ENCODE measurements at places on chromosomes 6 and 20.

DNA sequence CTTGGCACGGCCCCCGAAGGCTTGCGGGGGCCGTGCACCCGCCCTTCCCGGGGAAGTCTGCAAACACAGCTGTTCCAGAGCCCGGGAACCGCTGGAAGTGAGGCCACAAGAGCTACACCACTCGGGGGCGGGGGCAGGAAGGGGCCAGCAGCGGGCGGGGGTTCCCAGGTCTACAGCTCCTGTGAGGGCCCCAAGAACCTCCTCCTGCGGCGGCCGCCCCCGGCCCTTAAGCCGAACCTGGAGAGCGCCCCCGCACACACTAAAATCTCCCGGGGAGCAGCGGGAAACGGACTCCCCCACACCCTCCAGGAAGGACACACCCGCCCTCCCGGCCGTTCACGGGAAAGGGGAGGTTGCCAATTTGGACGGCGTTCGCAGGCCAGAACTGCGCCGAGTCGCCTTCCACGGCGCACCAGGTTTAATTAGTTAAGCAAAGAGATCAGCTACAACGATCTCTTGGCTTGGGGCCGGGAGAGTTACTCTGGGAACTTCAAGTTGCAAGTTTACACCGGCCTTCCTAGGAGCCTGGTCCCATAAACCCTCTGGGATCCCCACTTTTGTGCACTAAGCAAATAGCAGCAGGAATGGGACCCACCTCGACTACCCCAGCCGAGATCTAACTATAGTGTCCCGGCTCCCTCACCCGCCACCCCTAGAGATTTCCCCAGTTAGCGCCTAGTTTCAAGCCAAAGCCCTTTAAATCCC, 1.7 kb downstream of the JAG1 start:
- DNase-seq: peak; percentile 58

GRCh38 chr20:48706116-48706656, 121.6 kb downstream of the PREX1 start:
- no peak for DNase-seq

DNA sequence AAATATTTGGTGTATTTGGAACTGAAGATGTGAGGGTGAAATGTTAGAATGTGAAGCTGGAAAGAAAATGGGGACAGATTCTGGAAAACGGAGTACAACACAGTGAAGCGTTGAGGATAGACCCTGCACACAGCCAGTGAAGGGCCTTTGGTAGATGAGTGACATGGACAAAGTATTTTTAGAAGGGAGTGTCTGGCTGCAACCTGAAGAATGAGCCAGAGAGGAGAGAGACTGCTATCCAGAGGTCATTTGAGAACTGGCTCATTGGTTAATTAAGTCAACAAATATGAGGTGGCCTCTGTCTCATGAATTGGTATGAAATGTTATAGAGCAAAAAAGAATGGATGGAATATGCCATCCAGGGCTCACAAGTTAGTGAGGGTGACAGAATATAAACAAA, 310.5 kb downstream of the PACRG start:
- DNase-seq: no peak

DNA sequence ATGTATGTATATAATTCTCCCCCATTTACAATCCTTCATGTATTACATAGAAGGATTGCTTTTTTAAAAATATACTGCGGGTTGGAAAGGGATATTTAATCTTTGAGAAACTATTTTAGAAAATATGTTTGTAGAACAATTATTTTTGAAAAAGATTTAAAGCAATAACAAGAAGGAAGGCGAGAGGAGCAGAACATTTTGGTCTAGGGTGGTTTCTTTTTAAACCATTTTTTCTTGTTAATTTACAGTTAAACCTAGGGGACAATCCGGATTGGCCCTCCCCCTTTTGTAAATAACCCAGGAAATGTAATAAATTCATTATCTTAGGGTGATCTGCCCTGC, 3.6 kb downstream of the FOXC1 start:
- DNase-seq: no peak

GRCh38 chr20:44532981-44533331, 11.1 kb upstream of the SERINC3 start:
- DNase-seq: no peak

GRCh38 chr20:44692932-44693480, 22.2 kb upstream of the CCN5 start:
- DNase-seq: no peak

DNA sequence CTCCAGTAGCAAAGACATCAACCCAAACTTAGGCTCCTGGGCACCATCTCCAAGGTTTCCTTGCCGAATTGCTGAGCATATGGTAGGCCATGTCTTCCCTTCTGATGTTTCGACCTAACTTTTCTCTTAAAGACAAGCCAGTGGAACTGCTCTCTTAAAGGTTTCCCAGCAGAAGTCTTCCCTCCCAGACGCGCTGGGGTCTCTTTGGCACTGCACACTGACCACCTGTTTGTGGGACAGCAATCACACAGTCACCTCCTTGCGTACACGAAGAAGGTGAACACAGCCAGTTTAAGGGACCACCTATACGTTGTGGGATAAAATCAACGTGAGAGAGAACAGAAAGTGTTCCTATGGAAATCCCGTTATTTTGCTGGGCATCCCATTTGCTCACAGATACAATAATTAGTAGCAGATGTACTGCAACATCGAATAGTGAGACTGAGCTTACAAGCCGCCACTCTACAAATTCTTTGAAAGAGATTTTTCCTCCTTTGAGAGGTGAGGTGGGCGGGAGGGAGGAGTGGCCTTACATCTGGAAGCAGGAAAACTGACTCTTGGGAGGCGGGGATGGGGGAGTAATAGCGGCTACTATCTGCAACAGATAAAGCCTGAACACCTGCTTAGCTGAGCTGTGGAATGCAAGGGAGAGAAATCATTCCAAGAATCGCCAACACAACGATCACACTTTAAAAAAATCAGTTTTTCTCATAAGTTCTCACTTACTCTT, 9.9 kb downstream of the GRIK2 start:
- no peak for DNase-seq

- DNase-seq: no peak
Observed at GRCh38 chr6:77290798-77291197, 172.5 kb downstream of the HTR1B start.

DNA sequence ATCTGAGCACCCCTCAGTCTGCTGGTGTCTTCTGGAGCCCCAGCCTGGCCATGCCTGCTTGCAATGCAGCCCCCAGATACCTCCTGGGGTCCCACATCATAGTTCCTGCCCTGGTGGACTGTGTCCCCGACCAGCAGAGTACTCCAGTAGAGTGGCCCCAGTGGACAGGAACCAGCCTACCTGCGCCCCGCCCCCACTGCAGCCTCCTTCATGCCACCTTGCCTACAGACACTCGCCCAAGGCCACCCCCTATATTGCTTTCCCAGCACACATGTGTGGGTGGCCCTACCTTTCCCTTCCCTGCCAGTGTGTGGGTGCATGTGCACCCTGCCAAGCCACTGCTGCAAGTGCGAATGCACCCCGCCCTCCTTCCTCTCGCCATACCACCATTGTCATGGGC, 204.0 kb downstream of the EDN1 start:
- DNase-seq: no peak

DNA sequence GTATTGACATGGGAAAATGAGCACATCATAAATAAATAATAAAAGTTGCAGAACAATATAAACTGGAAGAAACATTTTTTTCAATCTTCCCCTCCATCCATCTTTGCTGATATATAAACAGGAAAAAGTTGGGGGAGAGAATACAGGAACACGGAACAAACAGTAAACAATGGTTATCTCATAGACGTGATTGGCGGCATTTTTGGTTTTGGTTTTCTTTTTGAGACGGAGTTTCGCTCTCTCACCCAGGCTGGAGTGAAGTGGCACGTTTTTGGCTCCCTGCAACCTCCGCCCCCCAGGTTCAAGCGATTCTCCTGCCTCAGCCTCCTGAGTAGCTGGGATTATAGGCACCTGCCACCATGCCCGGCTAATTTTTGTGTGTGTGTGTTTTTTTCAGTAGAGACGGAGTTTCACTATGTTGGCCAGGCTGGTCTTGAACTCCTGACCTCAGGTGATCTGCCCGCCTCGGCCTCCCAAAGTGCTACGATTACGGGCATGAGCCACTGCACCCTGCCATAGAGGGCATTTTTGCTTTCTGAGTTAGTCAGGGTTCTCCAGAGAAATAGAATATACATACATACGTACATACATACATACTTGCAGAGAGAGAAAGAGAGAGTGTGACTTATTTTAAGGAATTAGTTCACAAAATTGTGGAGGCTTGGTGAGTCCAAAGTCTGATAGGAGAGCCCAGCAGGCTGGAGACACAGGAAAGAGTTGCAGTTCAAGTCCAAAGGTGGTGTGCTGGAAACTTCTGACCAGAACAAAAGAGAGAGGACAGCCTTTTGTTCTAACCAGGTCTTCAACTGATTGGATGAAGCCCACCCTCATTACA, 22.6 kb downstream of the GNL1 start:
- no peak for DNase-seq

- no peak for DNase-seq
Observed at GRCh38 chr6:136860043-136860442, 37.7 kb downstream of the PEX7 start.

DNA sequence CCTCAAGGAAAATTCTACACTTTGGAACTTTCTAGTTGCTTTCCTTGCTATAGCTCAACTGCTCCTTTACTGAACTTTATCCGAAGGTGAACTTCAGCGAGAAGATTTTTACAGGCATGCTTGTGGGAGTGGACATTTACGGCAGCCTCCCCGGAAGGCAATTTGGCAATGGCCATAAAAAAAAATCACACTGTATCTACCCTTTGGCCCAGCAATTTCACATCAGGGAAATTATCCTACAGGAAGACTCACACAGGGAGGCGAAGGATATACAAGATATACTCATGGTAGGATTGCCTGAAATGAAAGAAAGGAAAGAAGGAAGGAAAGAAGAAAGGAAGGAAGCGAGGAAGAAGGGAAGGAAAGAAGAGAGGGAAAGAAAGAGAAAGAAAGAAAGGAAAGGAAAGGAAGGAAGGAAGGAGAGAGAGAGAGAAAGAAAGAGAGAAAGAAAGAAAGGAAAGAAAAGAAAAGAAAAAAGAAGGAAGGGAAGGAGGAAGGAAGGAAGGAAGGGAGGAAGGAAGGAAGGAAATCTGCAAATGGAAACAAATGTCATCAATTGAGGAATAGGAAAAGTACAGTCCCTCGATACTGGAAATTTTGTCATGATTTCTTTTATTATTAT, 25.7 kb downstream of the OVOL2 start:
- peak; percentile 59 for DNase-seq

DNA sequence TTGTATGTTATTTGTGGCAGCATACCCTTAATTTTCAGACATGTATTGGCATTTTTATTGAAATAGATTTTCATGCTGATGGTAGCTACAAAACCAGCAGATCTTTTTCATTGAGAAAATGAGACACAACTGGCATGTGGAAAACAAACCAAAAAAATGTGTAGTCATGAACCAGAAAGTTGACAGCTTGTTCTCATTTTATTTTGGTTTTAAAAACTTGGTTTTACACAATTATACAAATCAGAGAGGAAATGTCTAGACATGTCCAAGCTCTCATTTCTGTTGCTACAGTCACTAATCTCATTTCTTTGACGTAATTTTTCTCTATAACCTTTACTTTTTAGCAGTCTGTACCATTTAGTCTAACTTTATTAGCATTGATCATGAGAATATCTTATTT, 85.4 kb downstream of the GRIK2 start:
- no peak for DNase-seq

- no peak for DNase-seq
Observed at GRCh38 chr6:137851669-137852068, 15.4 kb upstream of the TNFAIP3 start.

- DNase-seq: no peak
Observed at GRCh38 chr6:106197441-106197840, 111.3 kb downstream of the PRDM1 start.

DNA sequence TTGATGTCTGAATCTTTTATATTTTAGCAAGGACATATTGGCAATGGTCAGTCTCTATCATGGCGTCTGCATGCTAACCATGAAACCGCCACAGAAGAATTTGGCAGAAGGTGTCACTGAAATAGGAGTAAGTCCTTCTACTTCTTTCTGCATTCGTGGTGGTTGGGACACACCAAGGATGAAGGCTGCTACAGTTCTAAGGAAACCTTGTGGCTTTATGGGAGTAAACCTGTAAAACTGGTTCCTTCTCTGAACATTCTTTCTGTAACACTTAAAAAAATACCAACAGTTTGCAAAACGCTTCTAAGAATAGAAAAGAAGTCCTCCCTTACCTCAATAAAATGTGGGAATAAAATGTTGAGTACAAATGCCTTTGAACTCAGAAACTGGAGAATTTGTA, 195.3 kb downstream of the SLC24A3 start:
- no peak for DNase-seq

DNA sequence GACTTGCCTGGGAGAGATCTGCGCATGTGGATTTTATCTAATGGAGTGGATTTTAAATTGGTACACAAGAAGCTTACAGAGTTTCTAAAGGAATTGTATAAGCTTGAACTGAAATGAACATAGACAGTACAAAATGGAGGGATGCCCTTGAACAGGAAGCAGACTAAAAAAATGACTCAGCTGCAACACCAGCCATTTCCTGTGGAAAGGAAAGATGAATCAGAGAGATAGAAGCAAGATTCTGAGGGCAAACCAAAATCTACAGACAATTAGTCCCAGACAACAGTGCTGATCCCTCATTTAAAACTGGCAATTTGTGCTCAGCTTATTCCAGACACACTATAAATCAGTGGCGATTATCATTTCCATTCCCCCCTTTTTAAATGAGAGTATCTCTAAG, 114.6 kb upstream of the TCF21 start:
- no peak for DNase-seq

- no peak for DNase-seq
Observed at GRCh38 chr20:23570178-23570760, 2.0 kb upstream of the CST9L start.

DNA sequence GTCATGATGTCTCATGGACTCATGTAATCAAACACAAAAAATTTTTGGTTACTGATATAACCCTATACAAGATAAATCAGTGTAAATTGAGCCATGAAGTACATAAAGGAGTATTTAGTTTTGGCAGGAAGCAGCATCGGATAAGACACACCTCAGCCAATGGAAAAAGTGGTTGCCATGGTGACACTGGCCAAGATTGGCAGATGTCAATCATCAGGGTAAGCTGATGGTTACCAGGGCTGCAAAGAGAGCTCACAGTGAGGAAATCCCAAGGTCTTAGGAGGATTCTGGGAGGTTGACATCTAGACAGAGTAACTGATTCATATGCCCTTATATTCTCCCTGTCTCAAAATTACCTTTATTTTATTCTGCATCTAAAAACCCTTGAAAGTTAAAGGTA, 203.8 kb upstream of the PCSK2 start:
- no peak for DNase-seq

Measured in HuH-7 (cell line).